Forelimb muscle (tissue), 1 donor: ENCODE measurements at places on chromosomes 13 and 19. TPM values are rescaled to one million over a fixed set of nuclear protein-coding genes. Genes with fewer than 3 reads are reported as not detected.

EDDM13 gene
- 1.8 TPM for polyA plus RNA-seq

NANOS3 gene
- polyA plus RNA-seq, result 2.0 TPM

NUP62 gene
- polyA plus RNA-seq, result 52.7 TPM

YJEFN3 gene
- 6.9 TPM for polyA plus RNA-seq

TMEM59L gene
- polyA plus RNA-seq, result 8.9 TPM

BIVM gene
- 30.2 TPM for polyA plus RNA-seq

LCP1 gene
- 9.1 TPM for polyA plus RNA-seq

PTPRS gene
- polyA plus RNA-seq, result 36.5 TPM

MUC16 gene
- polyA plus RNA-seq, result not detected

CRB3 gene
- not detected for polyA plus RNA-seq
